Left renal pelvis (tissue), 4 donors: ENCODE measurements at places on chromosomes 7 and 10. TPM values are rescaled to one million over a fixed set of nuclear protein-coding genes. Genes with fewer than 3 reads are reported as not detected.

Gene CTAGE15
- 2.3 TPM for polyA plus RNA-seq

Gene PCGF5
- polyA plus RNA-seq: 31.5 TPM

Gene PLEKHS1
- polyA plus RNA-seq: 0.14 TPM

Gene INPP5A
- 32.9 TPM for polyA plus RNA-seq

- DNase-seq: no peak
Measured at GRCh38 chr7:140262242-140262903, 85.6 kb upstream of the KDM7A start.
